ENCODE measurements at places on chromosomes 1 and 21.

DNA sequence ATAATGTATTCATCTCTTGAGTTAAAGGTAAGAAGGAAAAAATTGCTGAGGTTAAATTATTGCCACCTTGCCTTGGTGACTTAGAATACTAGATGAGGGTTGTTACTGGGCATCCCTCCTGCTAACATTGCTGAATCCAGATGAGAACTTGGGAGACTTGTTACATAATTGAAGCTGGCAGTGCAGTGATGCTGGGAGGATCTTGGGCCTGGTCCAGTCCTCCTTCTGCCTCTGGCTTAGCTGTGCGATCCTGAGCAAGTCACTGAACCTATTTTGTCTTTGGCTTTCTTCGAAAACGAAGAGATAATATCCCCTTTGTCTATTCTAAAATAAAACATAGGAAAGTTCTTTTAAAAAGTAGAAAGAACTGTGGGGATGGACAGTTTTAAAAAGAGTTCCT lies 244.9 kb upstream of the NRIP1 start:
- no peak for DNase-seq

DNA sequence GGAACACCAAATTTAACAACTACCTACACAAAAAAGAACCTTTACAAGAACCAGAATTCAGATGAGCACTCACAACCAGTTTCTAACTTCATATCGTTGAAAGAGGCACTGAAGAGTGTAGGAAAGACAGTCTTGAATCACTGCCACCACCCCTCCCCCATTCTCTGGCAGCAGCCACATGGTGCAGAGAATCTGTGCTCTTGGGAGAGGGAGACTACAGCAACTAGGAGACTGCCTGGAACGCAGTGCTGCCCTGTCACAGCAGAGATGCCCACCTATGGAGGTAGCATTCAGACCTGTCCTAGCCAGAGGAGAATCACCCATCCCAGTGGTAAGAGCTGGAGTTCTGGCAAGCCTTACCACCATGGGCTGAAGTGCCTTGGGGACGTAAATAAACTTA lies 7.3 kb downstream of the CCN1 start:
- no peak for DNase-seq

DNA sequence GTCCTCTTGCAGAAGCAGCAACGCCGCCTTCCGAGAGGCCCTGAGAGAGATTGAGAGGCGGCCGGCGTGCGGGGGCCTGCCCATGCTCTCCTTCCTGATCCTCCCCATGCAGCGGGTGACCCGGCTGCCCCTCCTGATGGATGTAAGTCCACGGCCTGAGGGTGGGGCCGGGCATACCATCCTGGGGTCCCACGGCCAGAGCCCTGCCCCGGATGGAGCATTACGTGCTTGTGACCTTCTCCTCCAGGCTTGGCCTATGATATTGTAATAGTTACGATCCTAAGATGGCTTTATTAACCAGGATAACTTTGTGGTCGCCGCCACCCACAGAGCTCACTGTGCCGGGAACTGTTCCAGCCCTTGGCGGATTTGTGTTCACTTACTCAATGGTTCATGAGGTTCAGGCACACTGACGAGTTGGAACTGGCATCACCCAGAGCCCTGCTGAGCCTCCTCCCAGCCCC lies 18.9 kb downstream of the ARHGEF16 start:
- DNase-seq = no peak

DNA sequence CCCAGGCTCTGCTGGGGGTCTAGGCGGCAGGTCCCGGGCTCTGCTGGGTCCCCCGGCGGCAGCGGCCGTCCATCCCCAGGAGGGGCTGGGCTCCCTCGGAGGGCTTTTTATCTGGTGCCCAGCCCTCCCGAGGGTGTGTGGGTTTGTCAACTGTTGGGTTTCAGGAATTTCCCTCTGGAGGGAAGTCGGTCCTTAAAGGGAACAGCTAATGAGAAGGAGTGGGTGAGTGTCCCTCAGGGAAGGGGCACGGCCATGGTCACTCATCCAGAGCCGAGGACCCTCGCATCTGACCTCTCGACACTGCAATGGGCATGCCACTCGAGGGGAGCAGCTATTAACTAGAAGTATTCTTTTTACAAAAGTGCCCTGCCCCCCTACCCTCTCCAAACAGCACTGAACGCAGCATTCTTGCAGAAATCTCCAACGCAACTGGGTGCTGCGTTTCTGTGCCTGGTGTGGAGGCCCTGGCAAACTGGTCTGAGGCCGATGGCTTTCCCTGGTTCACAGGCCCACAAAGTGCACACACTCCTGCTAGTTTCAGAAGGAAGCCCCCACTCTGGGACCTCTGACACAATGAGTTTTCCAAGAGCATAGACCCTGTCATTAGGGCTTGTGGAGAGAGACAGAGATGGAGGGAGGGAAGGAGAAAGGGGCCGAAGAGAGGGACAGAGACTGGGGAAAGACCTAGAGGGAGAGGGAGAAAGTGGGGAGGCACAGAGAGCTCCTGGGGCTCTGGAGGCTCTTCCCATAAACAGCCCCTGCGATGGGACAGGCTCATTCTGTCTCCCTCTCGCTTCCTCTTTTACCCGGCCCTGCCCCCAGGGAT lies 1.0 kb upstream of the TSPEAR start:
- no peak for DNase-seq

DNA sequence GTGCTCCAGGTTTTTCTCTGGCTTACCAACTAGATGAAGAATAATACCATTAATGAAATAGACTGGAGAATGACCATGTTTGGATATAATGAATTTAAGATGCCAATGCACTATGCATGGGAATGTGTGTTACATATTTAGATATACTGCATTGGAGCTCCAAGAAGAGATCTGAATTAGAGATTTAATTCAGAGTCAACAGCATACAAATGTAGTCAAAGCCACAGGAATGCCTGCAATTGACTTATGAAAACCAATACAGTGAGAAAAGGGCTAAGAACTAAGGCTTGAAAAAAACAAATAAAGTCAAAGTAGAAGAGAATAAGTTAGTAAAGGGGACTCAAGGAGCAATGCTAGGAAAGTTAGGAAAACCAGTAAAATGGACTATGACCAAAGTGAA lies 59.1 kb downstream of the USP24 start:
- no peak for DNase-seq

DNA sequence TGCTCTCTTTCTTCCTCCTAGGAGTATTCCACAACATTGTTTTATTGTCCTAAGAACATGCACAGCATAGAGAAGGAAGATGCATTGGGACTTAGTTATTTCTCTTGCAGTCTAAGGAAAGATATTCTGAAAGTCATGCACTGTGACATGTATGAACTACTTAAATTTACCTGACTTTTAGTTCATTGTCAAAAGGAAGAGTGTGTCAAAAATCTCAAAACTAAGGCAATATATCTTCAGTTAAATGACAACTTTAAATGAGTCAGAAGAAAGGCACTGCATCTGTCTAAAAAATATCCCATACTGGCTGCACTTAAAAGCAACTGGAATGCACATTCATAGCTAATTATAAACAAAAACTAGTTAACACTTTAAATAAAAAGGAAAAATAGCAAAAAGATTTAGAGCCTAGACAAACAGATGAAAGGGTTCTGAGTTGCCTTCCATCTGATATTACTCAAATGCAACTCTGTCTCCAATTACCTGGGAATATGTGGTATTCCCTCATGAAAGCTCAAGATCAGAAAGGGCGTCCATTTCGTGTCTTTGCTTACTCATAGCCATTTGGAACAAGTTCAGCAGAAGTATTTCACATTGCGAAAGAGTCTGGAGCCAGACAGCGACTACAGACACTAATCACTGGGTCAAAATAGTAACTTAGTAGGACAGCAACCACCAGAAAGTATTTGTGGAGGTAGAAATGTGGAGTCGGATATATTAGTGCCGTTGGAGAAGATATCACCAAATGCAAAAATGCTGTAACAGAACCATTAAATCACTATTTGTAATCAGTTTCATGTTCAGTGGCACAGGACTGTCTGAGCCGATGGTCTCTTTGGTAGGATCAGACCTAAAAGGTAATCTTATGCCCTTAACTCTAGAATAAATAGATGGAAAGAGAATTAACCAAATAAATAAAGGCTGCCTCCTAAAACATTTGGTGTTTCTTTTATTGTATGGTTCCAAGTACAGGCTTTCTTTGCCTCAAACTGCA lies 225.7 kb downstream of the GREM2 start:
- no peak for DNase-seq
